Cerebellar cortex (tissue), 1 donor: ENCODE measurements at places on chromosomes 6 and 20.

DNA sequence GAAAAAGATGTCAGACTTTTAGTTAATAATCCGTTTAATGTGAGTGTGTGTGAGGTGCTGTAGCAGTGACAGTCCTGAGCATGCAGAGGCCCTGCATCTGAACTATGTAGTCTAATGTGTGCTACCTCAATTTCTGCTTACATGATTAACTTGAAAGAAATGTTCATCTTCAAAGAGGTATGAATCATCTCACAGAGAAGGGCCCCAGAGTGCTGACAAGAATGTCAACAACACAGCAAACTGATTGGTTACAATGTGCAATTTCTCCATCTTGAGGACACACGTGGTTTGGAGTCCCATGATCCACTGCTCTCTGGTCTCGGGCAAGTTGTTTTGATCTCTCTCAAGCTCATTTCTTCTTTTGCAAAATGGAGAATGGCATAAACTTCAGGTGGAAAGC is 61.7 kb upstream of the EMILIN3 start:
- DNase-seq = no peak

- DNase-seq = peak; percentile 90
Measured at GRCh38 chr6:46419576-46420002, 71.7 kb downstream of the RCAN2 start.

- no peak for DNase-seq
Measured at GRCh38 chr20:34337982-34338726, 24.9 kb upstream of the ITCH start.

GRCh38 chr20:6029538-6029937 is 24.3 kb downstream of the LRRN4 start:
- no peak for DNase-seq

DNA sequence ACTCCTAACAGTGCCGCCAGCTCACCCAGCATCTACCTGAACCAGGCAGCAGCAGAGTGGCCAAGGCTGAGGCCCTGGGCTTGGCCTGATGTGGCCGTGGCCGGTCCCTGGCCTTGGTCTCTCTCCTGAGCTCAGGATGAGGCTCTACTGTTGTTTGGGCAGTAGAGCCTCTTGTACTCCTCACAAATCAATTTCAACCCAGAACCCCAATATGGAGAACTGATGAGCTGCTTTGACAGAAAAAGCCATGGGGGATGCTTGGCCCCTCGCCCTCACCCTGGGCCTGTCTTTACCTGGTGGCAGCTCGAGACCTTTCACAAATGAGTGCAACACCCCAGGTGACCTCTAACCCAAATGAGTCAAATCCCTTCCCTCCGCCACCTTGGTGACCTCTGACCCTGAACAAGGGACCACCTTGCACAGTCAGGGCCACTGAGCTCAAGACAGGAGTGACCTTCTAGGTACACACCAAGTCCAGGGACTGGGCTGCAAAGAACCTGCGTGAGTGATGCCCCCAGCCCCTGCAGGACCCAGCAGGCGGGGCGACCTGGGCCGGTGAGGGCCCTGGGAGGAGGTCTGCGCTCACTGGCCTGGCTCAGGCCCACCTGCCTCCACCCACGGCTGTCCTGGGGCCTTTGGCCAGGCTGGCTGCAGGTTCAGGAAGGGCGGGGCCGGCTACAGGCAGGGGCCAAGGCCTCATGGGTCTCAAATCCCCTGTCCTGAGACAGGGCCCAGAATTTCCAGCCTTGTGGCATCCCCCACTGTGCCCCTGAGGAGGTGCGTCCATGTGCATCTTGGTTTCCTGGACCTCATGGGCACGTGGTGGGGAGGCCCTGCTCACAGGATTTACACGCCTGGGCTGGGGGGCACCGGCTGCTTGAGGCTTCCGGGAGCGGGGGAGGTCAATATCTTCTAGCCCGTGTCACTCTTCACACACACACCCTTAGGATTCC is 30.2 kb downstream of the PSMG4 start:
- DNase-seq = no peak

GRCh38 chr6:139251045-139251690 is 40.6 kb downstream of the TXLNB start:
- no peak for DNase-seq

GRCh38 chr6:52284131-52284459 is 447 bp downstream of the MCM3 start:
- DNase-seq = peak; percentile 38

GRCh38 chr6:87441711-87442110 is 31.1 kb upstream of the SLC35A1 start:
- no peak for DNase-seq

- no peak for DNase-seq
Measured at GRCh38 chr6:143498428-143498827, 13.1 kb downstream of the FUCA2 start.

DNA sequence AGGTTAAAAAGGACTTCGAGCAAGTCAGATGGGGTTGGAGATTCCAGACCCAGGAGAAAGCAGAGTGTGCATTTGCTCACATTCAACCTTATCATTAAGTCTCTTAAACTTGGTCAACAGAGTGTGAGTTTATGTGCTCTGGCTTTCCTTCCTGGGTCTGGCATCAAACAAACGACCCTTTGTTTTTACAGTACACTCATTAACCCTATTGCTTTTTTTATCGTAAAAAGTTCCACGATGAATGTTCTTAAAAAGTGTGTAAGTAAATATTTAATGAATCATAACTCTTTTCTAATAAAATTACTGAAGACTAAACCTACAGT is 2.5 kb downstream of the FYN start:
- no peak for DNase-seq

DNA sequence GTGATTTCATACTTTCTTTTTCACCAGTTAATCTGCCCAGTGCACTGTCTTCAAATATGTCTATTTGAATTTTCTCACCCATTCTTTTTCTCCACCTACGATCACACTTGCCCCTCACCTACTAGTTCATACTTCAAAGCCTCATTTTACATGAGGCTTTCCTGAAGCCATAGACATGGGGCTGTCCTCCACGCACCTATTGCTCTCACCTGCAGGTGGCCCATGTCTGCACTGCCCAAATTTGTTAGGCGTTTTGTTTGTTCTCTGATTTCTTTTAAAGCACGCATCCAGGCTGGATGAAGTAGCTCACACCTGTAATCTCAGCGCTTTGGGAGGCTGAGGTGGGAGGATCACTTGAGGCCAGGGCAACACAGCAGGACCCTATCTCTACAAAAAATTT is 106.8 kb upstream of the RIPOR2 start:
- no peak for DNase-seq

DNA sequence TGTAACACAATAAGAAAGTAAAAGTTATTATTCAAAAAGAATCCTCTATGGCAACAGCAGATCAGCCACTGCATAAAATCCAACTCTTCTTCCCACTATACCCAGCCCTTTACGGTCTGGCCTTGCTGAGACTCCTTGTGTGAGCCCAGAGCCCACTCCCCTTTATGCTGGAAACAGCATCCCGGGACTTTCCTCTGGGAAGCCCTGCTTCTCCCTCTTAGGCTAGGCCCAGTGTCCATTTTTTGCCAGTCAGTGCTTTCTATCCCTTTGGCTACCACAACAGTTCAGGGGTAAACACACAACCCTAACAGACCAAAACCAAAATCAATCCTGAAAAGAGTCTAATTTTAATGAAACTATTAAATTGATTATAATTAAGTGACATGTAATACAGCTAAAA is 20.6 kb downstream of the FKBP5 start:
- DNase-seq = no peak

DNA sequence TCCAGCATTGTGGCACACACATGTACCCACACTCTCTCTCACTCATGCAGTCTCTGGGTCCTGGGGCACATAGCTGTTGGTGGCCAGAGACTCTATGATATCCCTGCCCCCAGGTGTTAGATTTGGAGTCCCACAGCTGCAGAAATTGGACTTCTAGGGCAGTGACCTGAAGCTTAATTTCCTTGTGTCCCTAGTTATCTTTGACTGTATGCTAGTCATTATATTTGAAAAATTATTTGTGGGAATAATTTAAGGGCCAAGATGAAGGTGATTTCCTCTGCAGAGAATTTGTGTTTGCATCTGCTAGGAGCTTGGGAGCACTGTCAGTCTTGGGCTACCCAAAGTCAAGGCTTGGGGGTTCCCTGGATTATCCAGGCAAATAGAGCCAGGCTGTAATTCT is 50.1 kb downstream of the ZBTB9 start:
- DNase-seq = no peak

DNA sequence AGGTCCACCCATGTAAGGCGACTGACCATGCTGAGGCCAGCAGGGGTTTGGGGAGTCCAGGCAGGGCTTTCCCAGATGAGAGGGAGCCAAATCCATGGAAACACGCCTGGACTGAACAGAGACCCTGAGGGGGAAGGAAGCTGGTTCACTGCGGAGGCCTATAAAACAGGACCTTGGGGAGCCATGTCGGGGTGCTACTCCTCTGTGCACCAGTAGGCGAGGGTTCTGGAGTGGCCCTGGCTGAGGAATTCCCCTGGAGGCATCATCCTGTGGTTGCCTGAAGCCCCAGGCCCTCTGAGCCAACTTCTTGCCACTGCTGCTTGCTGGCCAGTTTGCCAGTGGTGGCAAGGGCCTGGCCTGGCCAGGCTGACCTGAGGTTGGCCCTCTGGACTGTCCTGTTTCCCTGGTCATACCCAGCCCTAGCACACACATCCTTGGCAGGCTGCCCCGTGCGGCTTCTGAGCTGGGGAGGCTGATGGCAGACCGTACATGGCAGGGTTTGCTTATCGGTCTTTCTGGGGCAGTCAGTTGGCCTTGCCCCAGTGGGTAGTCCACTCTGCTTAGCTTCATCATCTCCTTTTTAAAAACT is 2.2 kb upstream of the LRRN4 start:
- no peak for DNase-seq

GRCh38 chr6:154435400-154435945 is 75.0 kb downstream of the CNKSR3 start:
- no peak for DNase-seq

- DNase-seq = no peak
Measured at GRCh38 chr6:6730831-6731230, 142.3 kb downstream of the LY86 start.

DNA sequence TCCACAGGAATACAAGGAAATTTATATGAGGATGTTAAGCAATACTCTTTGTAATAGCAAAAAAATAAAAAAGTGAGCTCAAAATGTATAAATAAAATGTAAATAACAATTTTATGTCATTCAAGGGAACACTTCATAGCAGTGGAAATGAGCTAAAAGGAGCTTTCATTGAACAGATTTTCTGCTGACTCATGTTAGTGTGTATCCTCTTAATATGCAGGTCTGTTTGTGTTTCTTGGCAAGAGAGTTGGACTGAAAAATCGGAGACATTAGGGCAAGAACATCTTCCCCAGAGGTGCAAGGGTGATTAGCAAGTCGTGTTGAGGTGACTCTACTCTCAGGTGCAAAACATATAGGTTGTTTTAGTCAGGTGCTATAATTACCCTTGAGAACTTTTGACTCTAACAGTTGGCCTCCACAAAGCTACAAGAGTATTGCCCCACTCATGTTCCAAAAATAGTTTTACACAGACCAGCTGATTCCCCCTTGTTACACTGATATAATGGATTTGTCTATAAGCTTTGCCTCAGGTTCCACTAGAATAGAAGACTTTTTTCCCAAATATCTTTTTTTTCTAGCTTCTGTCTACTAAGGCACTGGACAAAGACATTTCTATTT is 702.9 kb downstream of the TENT5A start:
- no peak for DNase-seq
